ENCODE measurements at places on chromosomes 5 and 9.
A peak's percentile ranks its signal among the peaks of the same experiment; 100 is the strongest.

DNA sequence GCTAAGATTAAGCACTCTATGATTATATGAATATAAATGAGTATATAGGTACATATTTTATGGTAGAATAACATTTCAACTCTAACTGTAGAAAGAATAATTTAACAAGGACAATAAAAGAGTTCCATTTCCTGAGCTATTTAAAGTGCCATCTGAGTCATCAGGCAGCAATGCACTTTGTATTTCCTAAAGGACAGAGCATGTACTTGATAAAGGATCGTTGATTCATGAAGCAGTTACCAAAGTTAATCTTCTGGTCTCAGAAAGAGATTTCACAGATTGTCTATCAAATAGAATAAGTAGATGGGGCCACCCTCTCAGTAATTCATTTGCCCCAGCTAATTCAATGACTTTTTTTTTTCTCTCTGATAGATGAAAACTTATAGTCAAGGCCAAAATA lies 747.8 kb downstream of the CDH18 start:
- no peak for DNase-seq

DNA sequence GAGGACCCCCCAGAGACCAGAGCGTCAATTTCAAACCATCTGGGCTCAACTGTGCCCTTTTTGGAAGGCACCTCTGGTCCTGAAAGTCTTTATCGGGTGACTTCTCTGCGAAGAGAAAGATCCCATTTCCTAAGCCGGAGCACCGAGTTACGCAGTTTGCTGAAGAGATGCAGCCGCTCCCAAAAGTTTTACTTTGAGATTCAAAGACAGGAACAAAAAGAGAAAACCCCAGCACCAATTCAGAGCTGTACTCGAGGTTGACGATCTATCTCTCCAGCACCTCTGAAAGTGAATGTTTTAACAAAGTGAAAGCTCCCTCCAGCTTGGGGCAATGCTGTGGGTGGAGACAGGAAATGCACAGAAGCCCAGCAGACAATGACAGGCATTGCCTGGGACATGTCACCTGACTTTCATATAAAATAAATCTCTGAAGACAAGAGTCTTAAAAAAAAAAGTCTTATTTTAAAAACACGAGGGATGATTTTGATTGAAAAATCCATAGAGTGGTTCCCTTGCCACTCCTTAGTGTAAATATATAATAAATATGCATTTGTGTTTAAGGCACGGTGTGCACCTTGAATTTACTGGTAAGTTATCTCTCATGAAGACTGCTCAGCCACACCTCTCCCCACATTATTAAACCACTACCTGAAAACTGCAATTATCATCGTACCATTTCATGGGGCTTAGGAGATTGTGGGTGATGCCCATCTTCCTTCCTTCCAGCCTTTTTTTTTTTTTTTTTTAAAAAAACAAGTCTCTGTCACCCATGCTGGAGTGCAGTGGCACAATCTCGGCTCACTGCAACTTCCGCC lies 79.9 kb downstream of the FNBP1 start:
- DNase-seq: no peak

GRCh38 chr9:86097510-86098224 lies 1.7 kb downstream of the GOLM1 start:
- peak; percentile 24 for DNase-seq

DNA sequence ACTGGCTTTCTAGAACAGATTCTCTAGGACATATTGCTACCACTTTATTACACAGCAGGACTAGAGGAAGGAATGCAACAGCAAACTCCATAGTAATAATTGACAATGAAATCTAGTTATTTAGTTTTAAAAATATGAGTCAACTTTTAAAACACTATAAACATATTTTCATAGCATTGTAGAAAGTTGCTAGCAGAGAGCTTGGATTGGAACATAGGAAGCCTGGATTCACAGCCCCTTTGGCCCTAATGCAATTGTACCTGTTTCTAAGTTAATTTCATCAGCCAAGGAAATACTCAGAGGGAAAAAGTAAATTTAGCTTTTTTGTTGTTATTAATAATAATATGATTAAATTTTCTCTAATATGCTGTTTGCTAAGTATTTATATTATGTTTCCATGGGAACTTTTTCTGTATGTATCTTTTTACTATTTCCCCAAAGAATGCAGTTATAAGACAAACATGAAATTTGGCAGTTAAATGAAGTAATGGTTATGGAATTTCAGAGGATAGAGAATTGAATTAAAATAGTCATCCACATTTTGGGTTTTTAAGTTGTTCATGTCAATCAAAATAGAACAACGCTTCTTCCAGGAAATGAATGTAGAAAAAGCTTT lies 45.6 kb downstream of the VCAN start:
- no peak for DNase-seq

- peak; percentile 93 for DNase-seq
These were observed 61.8 kb downstream of the PFDN1 start for GRCh38 chr5:140240987-140241706.

- no peak for DNase-seq
These were observed 128.8 kb downstream of the TMC1 start for GRCh38 chr9:72650206-72650605.

- DNase-seq: no peak
These were observed 34.1 kb downstream of the ECPAS start for GRCh38 chr9:111450124-111450523.

GRCh38 chr5:172766287-172767108 lies 4.5 kb downstream of the DUSP1 start:
- DNase-seq: no peak

DNA sequence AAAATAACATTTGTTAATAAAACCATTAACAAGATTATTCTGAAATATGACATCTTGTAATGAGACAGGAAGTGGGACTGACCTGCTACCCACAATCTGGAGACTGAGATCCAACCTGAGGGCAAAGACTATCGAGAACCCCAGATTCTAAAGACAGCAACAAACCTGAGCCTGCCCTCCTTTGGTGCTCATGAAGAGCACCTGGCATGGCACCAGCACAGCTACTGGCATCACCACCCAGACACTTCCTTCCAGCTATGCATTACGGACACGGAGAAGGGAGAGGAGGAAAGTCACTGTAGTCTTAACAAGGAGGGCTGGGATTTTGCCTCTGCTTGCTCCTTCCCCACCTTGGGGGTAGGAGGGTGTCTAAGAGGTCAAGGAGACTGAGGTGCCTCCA lies 105.5 kb downstream of the AUH start:
- DNase-seq: no peak

DNA sequence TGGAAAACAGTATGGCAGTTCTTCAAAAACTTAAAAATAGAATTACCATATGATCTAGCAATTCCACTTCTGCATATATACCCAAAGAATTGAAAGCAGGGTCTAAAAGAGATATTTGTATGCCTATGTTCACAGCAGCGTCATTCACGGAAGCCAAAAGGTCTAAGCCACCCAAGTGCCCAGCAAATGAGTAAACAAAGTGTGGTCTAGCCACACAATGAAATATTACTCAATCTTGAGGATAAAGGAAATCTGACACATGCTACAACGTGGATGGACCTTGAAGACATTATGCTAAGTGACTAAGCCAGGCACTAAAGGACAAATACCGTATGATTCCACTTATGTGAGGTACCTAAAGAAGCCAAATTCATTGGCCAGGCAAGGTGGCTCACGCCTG lies 11.1 kb upstream of the MED27 start:
- no peak for DNase-seq

DNA sequence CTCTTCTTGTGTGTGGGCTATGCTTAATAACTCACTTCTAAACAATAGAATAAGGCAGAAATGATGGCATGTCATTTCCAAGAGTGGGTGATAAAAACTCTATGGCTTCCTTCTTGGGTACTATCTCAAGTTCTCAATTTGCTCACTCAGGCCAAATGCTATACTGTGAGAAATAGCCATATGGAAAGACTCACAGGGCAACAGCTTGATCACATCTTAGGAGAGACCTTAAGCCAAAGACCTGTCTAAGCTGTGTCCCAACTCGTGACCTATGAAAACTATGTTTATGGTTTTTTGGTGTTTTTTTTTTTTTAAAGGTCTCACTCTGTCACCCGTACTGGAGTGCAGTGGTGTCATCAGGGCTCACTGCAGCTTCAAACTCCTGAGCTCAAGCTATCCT lies 2.1 kb upstream of the UIMC1 start:
- no peak for DNase-seq

DNA sequence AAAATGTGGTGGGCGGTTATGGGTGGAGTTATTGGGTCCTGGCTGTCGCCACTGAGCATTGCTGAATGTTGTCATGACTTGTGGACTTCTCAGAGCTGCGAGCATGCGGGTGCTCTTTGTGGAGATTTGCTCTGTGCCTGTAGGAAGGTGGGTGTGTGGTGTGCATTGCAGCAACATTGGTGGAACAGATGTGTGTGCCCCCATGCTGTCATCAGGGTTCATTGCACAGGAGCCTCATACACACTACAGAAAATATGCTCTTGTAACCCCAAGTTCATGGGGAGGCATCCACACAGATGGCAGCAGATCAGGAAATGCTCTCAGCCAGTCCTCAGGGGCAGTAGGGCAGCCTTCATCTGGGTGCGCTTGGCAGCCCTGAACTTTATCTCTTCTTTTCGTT lies 55.9 kb upstream of the PHF2 start:
- DNase-seq: no peak

- no peak for DNase-seq
These were observed 132.3 kb upstream of the TAF11L2 start for GRCh38 chr5:17365811-17366138.

GRCh38 chr5:68187268-68188055 lies 28.1 kb upstream of the PIK3R1 start:
- DNase-seq: no peak

DNA sequence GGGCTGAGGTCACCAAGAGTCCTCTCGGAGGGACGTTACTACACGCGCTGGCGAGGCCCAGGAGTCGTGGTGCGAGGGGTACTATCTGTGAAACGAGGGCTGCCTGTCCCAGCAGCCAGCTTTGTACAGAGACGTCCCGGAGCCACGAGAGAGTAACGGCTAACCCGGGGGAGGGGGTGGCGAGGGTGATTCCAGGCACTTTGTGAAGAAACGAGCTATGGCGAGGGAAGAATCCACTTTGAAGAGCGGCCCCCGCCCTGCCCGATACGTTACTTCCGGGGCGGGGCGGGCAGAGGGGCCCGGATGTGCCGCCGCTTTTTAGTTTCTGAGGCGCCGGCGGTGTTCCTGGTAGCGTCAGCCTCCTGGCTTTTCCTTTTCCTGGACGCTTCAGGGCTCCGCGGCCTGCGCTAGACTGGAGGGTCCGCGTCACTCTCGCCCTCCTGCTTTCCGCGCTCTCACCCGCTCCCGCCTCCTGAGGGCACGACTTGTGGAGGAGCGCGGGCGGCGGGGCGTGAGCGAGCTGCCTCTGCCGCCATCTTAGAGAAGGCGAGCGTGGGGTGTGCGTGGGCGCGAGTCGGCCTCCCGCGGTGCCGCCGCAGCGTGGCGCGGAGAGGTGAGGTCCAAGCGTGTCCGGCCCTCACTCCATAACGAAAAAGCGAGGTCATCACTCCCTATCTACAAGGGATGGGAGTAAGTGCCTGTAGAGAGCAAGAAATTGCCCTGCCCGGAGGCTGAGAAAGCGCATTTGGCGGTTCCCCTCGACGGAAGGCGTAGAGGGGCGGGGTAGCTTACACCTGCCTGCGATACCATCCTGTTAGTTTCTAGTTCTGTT lies 580 bp upstream of the RFX3 start:
- DNase-seq: peak; percentile 86

GRCh38 chr9:479304-479970 lies 264.8 kb downstream of the DOCK8 start:
- DNase-seq: no peak

- DNase-seq: no peak
These were observed 12.9 kb downstream of the TRAF2 start for GRCh38 chr9:136899196-136899595.

GRCh38 chr5:35138232-35138631 lies 90.5 kb upstream of the AGXT2 start:
- no peak for DNase-seq

GRCh38 chr9:89139455-89139854 lies 39.2 kb downstream of the SHC3 start:
- DNase-seq: no peak

GRCh38 chr5:143249851-143250250 lies 153.6 kb downstream of the NR3C1 start:
- no peak for DNase-seq

DNA sequence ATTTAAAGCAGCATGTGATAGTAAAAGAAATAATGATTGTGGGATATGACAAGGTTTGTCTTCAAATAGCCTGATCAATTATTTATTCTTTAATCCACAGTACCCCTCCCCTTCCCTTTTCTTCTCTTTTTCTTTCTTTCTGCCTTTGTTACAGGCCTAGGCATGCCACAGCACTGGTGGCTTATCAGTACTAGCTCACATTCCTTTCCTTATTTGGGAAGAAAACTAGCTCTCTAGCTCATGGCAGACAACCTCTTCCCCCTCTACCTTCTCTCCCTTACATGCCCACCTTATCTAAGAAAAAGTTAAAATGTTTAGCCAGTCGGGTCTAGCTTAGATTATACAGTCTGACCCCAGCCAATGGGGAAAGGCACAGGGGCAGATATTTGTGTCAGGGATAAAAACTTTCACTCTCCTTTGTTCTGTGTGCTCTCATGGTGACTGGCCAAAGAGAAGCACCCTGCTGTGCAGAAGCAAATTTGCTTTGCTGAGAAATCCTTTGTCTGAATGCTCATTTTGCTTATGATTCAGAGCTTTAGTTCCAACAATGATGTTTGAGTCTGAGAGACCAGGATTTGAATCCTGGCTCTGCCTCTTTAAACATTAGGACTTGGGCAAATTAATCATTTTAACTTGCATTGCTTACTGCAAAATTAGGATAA lies 75.8 kb upstream of the CDH12 start:
- DNase-seq: no peak

- DNase-seq: no peak
These were observed 81.8 kb upstream of the NEURL1B start for GRCh38 chr5:172559004-172559932.

DNA sequence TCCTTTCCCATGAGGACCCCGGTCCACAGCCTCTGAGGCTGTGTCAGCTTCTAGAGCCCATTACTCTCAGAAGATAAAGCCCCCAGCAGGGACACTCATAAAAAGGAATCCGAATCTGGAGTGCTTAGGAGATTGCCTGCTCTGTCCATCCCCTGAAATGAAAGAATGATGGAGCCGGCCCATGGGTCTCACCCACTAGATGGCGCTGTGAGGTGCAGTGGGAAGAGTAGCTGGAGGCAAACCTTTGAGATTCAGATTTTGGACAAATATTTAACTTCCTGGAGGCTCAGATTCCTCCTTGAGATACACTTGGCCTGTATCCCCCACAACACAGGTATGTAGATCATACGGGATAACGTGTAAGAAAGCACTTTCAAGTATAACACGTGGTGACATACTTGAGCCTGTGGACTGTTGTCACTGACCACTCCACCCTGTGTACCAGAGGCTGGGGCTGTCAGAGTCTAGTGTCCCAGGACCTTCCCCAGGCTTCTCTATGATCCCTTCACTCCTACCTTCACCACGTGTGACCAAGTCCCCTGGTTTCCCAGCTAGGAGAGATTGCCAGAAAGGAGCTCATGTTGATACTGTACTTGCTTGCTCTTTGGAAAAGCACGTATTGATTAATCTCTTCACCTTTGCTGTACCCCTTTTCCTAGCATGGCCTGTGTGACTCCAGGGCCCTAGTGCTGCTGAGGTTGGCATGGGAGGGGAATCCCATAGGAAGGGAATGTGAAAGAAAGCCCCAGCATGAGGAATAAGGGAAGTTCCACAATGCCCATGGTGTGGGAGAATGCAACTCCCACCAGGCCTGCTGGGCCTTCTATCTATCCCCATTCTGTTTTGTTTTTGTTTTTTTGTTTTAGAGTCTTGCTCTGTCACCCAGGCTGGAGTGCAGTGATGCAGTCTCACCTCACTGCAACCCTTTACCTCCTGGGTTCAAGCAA lies 32.1 kb downstream of the TRMO start:
- DNase-seq: no peak
